Left cardiac atrium (tissue), 4 donors: ENCODE measurements at places on chromosomes 11 and 22.

- no peak for DNase-seq
Measured at GRCh38 chr11:68306636-68307035, 5.8 kb upstream of the LRP5 start.

- DNase-seq = no peak
Measured at GRCh38 chr22:36797911-36798673, 18.7 kb downstream of the PVALB start.

DNA sequence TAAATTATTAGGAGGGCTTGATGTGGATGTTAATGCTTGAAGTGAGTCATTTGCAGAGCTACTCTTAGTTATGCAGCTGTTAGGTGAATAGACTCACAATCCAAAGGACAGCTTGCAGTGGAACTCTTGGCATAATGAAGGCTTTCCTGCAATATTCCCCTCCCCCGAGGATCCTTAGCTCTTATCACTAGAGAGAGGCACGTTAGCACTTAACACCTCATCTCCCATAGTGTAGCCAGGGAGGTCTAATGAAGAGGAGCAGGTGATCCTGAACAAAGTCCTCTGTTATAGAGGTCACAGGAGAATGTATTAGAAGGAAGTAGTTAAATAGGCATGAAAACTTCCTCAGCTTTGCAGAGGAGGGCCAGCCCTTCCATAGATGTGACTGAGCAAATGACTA is 919.2 kb upstream of the FAT3 start:
- no peak for DNase-seq

GRCh38 chr11:34754171-34754823 is 133.4 kb downstream of the EHF start:
- no peak for DNase-seq

DNA sequence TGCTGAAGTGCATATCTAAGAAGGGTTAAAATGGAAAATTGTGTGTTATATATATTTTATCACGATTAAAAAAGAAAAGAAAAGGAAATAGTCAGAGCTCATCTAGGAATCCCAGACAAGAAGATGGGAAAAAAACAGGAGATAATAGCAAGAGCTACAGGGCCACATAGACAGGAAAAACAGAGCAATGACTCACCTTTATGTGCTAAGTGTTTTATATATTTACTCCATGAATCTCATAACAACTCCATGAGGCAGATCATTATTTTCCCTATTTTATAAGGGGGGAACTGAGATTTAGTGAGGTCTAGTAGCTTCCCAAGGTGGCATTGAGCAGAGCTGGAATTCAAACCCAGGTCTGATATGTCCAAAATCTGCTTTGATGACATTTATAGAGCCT is 18.1 kb upstream of the ELF5 start:
- no peak for DNase-seq

GRCh38 chr11:40294349-40294735 is 1165.1 kb downstream of the LRRC4C start:
- no peak for DNase-seq

- DNase-seq = peak; percentile 86
Measured at GRCh38 chr11:16607675-16608644, 130.5 kb upstream of the C11orf58 start.

DNA sequence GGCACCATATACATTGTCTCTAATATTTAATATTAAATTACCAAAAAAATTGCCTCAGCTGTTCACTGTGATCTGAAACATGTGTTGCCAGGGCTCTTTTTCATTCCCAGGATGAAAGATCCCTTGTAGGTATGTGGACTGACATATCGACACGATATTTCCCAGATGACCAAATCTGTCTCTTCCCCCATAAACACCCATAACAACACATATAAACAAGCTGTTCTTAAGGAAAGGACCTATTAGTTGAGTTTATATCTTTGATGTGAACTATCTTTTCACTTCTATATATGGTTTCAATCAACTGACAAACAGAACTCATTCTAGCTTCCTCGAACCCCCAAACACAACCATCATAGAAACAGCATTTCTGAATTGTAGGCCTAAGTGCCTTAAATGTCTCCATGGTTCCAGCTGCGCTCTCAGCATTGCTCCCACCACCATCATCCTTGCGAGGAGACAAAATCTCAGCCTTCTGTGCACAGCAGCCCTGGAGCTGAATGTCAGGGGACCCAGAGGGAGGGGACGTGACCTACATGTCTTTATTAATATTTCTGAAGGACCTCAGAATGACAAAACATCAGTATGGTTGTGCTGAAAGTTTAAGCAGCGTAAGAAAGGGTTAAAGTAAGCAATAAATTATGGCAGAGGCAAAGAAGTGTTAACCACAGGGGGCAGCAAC is 67.0 kb downstream of the ETS1 start:
- no peak for DNase-seq

GRCh38 chr11:111148121-111148520 is 97.4 kb upstream of the POU2AF2 start:
- no peak for DNase-seq

DNA sequence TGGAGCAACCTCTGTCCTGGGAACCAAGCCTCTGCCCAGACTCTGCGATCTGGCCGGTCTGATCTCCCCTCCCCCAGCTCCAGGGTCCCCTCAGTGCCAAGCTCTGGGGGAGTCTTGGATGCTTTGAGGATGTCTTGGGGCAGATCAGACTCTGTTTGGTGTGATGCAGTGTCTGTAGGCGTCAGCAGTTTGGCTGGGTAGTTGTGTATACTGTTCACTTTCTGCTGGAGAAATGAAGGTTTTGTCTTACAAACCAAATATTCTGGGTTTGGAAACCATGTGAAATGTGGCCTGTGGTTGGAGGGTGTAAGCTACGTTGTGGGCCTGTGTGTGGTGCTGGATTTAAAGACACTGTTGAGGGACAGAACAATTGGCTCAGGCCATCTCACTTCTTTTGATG is 4.6 kb downstream of the INSC start:
- no peak for DNase-seq

DNA sequence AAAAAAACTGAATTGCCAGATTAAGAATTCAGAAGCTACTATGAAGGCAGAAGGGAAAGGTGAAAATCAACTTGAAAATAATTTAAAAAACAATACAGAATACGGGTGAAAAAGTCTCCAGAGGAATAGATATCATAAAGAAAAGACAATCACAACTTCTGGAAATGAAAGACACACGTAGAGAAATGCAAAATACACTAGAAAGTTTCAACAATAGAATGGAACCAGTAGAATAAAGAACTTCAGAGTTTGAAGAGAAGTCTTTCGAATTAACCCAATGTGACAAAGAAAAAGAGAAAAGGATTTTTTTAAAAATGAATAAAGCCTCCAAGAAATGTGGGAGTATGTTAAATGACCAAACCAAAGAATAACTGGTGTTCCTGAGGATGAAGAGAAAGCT is 263.8 kb upstream of the FAT3 start:
- DNase-seq = no peak

GRCh38 chr11:121577106-121577848 is 124.5 kb upstream of the SORL1-AS1 start:
- no peak for DNase-seq

- DNase-seq = no peak
Measured at GRCh38 chr11:16797776-16798175, 59.3 kb downstream of the C11orf58 start.

- DNase-seq = no peak
Measured at GRCh38 chr11:121334973-121335710, 42.6 kb downstream of the SC5D start.

GRCh38 chr11:124090996-124091395 is 24.3 kb upstream of the VWA5A start:
- DNase-seq = no peak

DNA sequence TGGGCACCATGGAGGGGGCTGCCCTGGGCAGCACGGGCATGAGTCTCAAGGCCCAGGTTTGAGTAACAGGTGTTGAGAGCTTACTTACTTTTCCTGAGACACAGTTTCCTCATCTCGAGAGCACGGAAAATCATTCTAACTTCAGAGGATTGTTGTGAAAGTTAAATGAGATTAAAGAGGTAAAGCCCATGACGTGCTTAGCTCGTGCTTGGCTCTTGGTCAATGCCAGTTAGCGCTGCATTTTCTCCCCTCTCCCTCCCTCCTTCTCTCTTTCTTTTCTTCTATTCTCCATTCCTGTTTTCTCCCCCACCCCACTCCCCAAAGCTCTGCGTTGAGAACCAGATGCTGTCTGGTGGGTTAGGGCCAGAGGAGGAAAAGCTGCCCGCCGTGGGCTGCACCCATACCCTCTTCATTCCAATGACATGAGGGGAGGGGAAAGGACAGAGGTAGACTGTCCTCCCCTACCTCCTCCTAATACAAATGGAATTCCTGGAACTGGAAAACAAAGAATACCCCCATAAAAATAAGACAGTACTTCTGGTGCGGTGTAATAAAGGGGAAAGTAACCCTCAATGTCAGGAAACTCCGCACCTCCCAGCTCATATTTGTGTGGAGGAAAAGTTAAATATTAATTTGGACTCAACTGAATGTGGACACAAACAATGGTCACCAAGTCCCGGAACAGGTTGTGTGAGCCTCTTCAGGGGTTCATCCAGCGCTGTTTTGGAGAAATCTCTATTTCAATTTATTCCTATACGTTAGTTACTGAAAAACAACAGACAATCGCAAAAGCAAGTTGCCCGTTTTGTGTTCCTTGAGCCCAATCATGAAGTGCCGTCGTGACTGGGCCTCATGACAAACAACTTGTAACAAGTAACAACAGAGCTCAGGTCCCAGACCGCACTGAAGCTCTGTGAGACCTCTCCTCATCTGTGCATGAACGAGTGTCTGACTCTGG is 54.8 kb upstream of the B3GAT1 start:
- no peak for DNase-seq

GRCh38 chr22:35502836-35503235 is 37.8 kb upstream of the RASD2 start:
- DNase-seq = no peak

GRCh38 chr11:455566-456147 is 5.6 kb downstream of the PTDSS2 start:
- no peak for DNase-seq

DNA sequence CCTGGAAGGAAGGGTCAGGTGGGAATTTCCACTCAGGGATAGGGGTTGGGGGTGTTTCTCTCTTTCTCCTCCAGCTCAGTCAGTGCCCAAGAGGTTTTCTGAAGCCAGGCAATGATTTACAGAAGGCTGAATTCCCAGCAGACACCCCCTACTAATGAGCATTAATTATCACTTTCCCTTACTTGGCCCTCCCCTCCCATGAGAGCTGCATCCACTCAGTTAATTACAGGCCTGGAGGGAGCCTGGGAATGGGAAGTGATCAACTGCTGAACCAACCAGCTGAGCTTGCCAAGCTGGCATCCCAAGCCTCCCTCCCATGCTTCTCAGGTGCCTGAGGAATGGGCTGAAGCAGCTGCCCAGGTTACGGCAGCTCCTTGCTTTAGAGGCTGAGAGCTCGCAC is 992 bp downstream of the LGALS12 start:
- no peak for DNase-seq

GRCh38 chr11:121225382-121225781 is 67.2 kb upstream of the SC5D start:
- DNase-seq = no peak

- DNase-seq = no peak
Measured at GRCh38 chr11:64692764-64693331, 30.1 kb downstream of the NRXN2 start.

DNA sequence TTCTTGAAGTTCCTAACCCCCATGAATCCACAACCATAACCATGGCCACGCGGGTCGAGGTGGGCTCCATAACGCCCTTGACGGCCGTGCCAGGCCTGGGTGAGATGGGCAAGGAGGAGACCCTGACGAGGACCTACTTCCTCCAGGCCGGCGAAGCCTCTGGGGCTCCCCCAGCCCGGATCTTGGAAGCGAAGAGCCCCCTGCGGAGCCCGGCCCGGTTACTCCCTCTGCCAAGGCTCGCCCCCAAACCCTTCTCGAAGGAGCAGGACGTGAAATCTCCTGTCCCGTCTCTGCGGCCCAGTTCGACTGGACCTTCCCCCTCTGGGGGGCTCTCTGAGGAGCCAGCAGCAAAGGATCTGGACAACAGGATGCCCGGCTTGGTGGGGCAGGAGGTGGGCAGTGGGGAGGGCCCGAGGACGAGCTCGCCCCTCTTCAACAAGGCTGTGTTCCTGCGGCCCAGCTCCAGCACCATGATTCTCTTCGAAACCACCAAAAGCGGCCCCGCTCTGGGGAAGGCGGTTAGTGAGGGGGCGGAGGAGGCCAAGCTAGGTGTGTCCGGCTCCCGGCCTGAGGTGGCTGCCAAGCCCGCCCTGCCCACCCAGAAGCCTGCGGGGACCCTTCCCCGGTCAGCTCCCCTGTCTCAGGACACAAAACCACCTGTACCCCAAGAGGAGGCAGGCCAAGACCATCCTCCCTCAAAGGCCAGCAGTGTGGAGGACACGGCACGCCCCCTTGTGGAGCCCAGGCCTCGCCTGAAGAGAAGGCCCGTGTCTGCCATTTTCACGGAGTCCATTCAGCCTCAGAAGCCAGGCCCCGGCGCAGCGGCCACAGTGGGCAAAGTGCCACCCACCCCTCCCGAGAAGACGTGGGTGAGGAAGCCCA is 75.7 kb downstream of the KIAA1671 start:
- DNase-seq = peak; percentile 64

- DNase-seq = no peak
Measured at GRCh38 chr11:75402002-75402773, 2.9 kb downstream of the RPS3 start.

GRCh38 chr11:57054817-57055216 is 66.1 kb downstream of the OR5AK2 start:
- no peak for DNase-seq

GRCh38 chr22:45776313-45776585 is 104.6 kb downstream of the ATXN10 start:
- no peak for DNase-seq
